ENCODE measurements at places on chromosomes 4 and X.

DNA sequence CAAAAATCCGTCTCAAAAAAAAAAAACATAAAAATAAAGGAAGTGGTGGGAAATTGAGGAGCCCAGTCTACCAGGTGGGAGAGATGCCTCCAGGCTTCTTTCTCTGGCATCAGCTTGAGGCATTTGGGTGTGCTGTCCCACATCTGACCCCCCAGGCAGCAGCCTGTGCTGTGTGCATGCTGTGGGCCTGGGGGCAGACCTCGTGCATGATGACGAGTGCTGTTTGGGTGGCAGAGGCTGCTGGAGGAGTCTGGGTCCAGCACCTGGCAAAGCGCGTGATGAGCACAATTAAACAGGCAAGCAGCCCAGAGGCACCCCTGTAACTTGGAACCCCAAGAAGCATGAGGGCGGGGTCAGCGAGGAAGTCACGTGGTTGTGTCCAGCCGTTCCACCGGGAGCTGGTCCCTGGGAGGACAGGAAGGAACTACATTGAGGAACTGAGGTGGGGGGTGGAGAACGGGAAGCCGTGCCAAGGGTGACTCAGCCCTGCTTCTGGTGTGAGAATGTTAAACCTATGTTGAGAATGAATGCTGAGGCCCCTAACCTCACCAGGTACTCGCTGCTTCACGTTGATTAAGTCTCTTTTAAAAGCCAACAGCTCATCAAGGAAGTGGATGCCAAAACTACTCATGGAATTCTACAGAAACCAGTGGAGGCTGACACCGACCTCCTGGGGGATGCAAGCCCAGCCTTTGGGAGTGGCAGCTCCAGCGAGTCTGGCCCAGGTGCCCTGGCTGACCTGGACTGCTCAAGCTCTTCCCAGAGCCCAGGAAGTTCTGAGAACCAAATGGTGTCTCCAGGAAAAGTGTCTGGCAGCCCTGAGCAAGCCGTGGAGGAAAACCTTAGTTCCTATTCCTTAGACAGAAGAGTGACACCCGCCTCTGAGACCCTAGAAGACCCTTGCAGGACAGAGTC is 6.1 kb downstream of the TACC3 start:
- no peak for DNase-seq

- DNase-seq, result no peak
Observed at GRCh38 chr4:48945981-48946380, 39.4 kb upstream of the OCIAD2 start.

GRCh38 chr4:150235808-150236271 is 157.6 kb downstream of the DCLK2 start:
- no peak for DNase-seq

DNA sequence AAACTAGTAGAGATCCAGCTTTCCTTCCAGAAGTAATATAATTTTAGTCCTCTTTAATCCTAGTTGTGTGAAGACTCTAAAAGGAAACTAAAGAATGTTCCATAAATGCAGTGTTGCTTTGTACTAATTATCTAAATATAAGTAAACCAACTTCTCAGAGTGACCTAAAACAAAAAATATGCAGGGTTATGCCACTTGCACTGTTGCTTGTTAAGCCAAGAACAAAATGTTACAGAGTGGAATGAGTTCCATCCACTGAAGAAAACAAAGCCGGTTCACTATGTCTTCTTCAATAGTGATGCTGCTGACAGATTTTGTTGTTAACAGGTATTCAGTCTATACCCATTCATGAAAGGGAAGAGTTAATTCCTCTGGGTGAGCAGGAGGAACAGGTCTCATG is 252.0 kb upstream of the DIAPH2 start:
- DNase-seq, result no peak

DNA sequence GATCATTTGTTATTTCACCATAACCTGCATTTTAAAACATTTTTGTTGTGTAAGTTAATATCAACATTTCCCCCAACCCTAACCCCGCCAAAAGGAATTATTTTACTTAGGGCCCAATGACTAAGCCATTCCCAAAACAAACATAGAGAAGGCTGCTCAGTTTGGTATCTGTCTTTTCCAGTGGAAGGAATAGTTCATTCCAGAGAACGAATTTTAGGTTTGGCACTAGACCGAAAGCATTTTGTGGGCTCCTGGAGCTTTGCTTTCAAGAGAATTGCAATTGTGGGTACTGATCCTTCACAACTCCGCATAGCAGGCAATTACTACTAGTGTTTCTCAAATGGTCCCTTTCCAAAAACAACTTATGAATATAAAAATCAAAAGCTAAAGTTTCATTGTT is 226.7 kb upstream of the MAD2L1 start:
- DNase-seq, result no peak

- DNase-seq, result no peak
Observed at GRCh38 chr4:119478446-119479179, 150.0 kb downstream of the PDE5A start.

Measured in stimulated activated CD8-positive, alpha-beta memory T cell treated with anti-CD3 and anti-CD28 coated beads, Interleukin-2, amount 100 ng/mL, for 1 hour (primary cell).